Fibroblast of skin of abdomen (primary cell): ENCODE measurements at places on chromosomes 7 and 10.
A peak's percentile ranks its signal among the peaks of the same experiment; 100 is the strongest.

DNA sequence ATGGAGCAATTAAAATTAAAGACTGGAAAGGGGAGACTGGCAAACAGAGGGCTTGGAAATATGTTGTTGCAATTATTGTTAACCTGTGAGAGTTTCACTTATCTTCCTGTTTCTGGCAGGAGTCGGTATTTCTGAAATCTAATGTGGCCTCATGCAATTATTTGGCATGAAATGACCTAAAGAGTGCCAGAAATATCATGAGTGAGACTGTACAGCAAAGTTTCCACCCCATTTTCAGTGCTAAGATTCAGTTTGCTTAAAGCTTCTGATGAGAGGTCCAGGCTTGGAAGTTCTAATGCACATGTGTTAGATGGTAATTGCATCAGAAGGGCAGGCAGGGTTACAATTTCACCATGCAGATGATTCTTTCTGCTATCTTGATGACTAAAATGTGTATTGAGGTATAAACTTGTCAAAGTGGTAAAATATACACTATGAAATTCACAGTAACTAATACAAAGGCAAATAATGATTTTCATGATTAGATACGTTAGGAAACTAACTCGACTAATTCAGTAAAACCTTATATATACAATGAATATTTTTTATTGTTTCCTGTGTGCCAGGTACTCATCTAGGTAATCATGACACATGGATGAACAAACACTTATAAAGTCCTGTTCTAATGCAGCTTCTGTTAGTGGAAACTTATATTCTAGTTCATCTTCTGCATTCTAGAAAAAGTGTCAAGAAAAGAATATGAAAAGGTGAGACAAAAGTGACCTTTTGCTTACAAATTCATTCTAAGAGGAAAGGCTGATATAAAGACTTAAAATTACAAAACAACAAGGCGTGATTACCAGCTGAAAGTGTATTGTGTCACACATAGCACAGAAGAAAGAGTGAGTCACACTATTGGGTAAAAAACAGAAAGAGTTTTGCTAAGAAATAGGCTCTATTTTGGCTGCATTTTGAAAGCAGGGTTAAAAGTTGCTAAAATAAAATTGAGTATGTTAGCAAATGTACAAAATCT, 533.4 kb upstream of the SEMA3D start:
- DNase-seq: peak; percentile 80

DNA sequence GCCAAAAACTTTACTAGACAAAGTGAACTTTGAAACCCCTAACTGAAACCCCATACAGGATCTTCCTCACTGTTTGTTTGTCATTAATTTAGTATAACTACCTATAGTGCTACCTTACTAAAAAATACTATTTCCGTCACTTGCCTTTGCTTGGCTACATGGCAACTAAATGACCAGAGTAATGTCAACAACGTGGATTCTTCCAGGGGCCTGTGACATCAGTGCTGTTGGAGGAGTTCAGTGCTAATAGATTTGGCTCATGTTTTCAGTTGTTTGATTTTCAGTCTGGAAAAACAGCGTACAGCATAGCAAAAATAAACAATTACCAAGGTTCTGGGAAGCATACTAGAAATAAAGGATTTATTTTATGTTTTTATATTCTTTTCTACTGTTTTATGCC, 3.0 kb upstream of the ASB15 start:
- DNase-seq: no peak

GRCh38 chr7:34652809-34653208, 5.2 kb upstream of the NPSR1 start:
- peak; percentile 86 for DNase-seq

GRCh38 chr7:138388673-138389491, 71.2 kb upstream of the TRIM24 start:
- no peak for DNase-seq

GRCh38 chr7:153190452-153190851, 430.9 kb downstream of the ACTR3B start:
- no peak for DNase-seq

DNA sequence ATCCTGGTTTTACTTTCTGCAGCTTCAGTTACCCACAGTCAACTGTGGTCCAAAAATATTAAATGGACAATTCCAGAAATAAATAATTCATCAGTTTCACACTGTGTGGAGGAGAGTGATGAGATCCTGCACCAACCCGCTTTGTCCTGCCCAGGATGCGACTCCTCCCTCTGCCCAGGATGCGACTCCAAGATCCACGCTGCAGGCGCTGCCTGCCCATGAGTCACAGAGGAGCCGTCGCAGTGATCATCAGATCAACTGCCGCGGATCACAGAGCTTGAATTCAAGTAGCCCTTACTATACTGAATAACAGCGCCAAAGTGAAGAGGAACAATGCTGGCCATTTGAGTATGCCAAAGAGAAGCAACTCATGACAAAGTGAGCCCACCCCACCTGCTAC, 61.5 kb downstream of the GRB10 start:
- DNase-seq: no peak

DNA sequence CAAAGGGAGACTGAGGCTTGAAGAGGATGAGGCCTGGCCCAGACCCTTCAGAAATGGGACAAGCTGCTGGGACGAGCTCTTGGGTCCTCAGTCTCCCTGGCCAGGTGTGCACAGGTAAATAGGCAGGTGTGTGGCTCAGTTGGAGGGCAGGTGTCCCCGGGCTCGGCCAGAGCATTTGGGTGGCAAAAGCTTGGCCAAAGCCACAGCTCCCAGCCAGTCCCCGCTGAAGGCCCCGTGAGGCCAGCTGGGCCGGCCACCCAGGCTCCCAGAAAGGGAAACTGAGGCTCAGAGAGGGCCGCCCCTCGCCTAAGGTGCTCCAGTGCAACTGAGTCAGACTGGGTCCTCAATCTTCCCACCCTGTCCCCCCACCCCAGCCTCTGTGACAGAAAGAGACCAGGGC, 37.3 kb downstream of the MICALL2 start:
- DNase-seq: no peak

DNA sequence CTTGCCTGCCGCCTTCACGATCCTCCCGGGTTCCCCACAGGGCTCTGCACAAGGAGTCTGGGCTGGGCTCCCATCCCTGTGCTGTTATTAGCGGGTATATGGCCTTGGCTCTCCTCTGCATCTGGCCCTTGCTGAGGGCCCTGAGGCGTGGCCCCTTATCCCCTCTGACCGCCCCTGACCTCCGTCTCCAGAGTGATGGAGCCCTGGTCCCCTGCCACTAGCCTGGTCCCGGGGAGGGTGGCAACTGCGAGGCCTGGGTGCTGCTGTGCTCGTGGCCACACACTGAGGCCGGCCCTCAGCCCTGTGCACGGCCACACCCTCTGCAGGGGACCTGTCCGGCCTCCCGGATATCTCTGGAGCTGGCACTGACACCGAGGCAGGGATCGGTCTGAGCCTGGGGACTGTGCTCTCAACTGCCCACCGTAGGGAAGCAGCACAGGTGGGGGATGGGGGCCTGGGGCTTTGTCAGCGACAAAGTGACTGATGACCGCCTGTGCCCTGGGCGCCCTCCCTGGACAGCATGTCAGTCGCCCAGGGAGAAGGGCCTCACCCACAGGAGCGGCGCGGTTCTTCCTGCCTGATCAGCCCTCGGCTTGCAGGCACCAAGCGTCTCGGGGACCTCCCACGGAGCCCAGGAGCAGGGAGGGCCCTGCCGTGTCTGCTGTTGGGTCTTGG, 72.4 kb downstream of the NKX6-2 start:
- no peak for DNase-seq

DNA sequence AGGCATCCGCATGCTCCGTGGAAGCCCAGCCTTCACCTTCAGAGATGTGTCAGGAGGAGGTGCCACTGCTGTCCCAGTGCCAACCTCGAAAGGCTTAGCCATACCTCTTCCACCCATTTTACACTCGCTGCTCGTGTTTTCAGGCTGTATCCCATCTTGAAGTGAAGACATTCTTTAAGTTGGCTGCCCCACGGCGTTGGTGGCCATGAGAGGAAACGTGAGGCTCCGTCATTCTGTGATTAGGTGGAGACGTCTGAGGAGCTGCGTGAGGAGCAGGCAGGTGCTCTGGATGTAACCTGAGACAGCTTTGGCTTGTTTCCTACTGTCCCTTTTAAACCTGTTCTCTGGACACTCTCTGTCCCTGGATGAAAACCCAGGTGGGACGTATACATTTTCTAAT, 159.9 kb upstream of the RNF32 start:
- DNase-seq: no peak

- no peak for DNase-seq
Observed at GRCh38 chr7:22900101-22900500, 77.5 kb upstream of the TOMM7 start.

DNA sequence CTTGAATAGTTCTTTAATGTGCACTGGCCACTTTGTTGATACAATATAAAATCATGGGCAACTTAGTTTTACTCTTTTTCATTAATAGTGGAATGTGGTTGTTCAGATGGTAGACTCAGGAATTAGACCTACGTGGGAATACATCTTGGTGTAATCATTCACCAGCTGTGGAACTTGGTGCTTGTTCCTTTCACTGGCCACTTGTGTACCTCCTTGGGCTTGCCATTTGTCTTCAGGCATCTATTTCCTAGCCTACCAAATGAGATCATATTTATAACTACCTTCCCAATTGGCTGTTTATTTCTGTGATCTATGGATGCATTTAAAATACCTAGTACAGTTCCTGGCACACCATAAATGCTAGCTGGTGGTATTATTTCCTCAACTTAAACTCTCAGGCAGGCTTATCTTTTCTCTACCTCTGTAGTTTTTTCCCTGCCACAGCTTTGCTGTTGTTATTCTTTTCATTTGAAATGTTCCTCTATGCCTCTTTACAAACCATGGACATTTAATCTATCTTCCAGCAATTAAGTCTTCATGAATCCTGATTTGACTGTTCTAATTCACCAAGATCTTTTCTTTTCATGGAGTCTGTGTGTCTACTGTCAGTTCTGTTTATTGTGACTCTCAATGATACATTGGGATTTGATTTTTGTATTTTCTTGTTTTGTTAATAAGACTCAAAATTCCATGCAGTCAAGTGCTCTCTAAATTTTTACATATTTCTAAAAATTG, 113.0 kb downstream of the ADAM22 start:
- DNase-seq: no peak

- no peak for DNase-seq
Observed at GRCh38 chr7:8154272-8154671, 107.7 kb downstream of the ICA1 start.

DNA sequence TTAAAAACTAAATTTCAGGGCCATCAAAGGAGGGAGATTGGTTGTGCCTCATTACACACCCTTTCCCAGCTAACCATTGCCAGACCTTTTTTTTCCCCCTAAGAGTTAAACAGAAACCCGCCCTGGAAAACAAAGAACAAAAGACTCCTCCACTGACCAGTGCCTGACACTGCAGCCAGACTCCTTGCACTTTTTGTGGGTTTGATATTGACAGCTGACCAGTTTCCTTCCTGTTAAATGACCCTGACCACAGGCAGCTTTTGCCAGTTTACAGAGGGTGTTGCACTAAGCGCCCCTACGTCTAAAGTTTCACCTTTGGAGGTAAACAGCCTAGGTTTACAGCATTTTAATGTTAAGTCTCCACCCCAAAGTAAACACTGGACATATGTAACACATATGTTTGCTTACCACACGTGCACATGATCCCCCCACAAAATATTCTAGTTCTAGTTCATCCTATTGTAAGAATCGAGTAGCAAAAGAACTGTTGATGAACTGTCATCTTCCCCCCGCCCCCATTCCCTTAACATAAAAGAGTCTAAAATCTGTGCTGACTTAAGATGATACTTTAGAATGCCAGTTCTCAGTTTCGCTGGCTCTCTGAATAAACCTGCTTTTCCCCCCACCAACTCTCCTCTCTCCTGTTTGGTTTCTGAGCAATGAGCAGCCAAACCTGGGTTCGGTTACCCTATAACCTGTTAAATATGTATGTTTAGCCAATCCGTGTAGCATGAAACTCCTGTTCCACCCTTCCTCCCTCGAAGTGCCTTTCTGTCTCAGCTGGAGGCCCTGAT, 38.0 kb downstream of the FOXI2 start:
- no peak for DNase-seq

GRCh38 chr7:151020231-151020630, 4.1 kb downstream of the ATG9B start:
- no peak for DNase-seq

GRCh38 chr7:102094316-102094650, 192.4 kb upstream of the SH2B2 start:
- DNase-seq: peak; percentile 84

- DNase-seq: peak; percentile 38
Observed at GRCh38 chr7:134513169-134513752, 14.1 kb upstream of the AKR1B10 start.

GRCh38 chr10:78432583-78432982, 398.9 kb downstream of the RPS24 start:
- no peak for DNase-seq

GRCh38 chr10:129932751-129933433, 31.2 kb downstream of the EBF3 start:
- no peak for DNase-seq

- no peak for DNase-seq
Observed at GRCh38 chr10:2782265-2782664, 285.1 kb upstream of the PFKP start.

DNA sequence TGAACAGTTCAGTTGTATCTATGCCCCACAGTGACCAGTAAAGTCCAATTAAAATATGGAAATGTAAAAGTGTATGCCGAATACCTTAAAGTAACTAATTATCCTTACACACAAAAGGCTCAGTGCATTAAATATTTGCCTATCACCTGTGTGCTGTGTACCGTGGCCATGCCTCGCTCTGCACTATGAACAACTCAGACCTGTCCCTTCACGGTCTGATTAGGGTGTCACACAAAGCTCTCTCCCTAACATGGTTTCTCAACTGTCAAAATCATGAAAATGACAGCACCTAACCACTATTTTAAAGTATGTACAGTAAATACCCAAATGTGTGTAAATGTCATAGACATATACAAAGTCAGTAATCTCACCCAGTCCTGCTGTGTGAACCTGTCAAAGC, 43.1 kb downstream of the STK17A start:
- no peak for DNase-seq

DNA sequence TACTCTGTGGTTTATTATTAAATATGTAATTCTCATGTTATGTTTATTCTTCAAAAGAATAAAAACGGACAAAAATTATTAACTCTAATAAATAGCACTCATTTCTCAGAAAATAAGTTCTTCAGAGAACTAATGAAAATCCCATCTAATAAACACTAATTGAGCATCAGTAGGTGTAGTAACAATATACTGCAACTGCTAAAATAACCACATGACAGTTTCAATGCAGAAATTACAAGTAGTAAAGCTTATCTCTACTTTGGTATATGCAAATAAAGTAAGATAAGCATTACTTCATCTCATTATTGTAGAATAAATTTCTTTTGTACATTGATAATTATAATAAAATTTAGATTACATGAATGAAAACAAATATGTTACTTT, 56.4 kb upstream of the DKK1 start:
- DNase-seq: no peak

GRCh38 chr7:41005374-41005901, 697.5 kb downstream of the INHBA start:
- peak; percentile 92 for DNase-seq

DNA sequence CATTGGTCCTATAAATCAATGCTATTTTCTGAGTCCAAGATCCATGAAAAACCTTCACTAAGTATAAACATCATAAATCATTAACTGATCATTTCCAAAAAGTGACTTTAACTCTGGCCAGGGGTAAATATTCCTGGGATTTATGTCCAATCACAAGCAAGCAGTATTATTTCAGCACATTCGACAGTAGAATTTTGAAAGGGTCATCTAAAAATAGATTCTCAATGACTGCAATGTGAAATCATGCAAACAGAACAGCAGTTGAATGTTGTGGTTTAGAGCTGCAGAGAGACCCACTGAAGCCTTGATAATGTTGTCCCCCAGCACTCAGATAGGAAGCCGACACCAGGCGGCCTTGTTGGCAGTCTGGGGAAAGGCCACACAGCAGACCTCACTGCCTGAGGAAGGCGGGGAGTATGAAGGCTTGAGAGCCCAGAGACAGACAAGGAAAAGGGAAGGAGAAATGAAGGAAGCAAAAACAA, 38.1 kb downstream of the FAM107B start:
- DNase-seq: peak; percentile 50
